GM04504 (cell line): ENCODE measurements at places on chromosomes 1 and 21.

DNA sequence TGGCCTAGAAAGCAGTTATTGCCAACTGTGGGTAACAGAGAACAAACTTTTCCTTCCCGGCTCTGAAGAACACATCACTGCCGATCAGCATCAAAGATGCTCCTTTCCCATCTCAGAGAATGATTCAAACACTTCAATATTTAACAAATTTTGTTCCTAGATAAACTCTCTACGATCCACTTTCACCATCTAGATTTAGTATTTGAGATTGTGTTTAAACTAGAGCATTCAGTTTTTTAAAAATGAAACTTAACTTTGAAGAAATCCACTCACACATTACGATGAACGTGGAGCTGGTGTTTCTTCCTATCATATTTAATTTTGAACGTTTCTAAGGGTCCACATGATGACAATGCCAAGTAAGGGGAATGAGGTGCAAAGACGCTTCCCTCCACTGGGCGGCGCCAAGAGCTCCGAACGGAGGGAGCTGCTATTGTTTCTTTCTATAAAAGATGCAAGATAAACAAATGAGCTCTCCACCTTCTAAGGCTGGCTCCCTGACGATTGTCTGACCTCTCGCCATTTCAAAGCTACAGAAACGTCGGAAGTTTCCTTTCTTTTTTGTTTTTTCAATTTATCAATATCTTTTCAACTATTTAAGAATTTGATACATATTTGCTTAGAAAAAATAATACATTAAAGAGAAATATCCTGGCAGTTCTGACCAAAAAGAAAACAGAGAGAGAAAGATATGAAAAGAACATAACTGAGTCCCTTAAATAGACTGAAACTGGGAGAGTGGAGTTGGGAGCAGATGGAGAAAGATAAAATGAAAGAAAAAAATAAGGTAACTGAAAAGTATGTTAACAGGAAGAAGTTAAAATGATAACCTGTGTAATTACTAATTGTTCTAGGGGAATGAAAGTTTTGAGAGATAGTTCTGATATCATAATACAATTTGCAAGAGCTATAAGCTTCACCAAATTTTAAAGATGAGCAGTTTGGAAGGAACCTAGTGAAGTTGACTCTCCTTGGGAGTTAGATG, 4.4 kb upstream of the BARHL2 start:
- DNase-seq = peak; percentile 12

GRCh38 chr1:103333141-103333540, 192.4 kb upstream of the RNPC3 start:
- DNase-seq = no peak

- DNase-seq = no peak
These were observed 116.6 kb downstream of the HS2ST1 start for GRCh38 chr1:87030740-87031690.

DNA sequence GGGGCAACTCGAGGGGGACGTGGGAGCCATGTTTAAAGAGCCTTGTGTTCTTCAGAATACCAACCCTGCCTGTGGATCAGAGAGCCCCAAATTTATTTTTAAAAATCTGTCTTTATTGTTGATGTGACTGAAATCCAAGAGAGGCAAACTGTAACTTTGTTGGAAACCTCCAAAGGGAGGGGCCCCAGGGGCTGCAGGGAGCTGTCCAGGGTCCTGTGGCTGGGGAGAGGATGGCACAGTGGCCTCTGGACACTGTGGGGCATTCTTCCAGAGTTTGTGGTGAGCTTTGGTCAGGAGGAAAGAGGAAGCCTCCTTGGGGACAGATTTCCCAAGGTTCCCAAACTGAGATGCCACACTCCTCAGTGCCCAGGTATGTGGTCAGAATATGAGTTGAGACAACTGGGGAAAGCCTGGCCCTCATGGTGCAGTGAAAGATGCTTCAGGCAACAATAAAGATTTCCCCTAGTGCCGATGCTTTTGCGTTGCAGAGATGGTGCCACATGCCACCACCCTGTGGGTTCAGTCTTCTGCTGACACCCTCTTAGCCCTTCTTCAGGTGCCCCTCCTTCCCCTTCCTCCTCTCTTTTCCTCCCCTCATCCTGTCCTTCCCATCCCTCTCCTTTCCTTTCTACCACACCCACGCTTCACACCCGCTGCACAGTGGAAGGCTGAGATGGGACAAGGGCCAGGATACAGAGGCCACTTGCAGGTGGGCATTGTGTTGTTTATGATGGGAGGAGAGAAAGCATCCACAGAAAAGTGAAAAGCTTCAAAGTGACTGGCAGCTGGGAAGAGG, 122.1 kb downstream of the UCK2 start:
- no peak for DNase-seq

- no peak for DNase-seq
These were observed 18.2 kb downstream of the INAVA start for GRCh38 chr1:200912737-200913407.

- DNase-seq = no peak
These were observed 77.4 kb downstream of the RUNX1 start for GRCh38 chr21:34971656-34972055.

- no peak for DNase-seq
These were observed 55.9 kb downstream of the SETD4 start for GRCh38 chr21:36004441-36004840.

DNA sequence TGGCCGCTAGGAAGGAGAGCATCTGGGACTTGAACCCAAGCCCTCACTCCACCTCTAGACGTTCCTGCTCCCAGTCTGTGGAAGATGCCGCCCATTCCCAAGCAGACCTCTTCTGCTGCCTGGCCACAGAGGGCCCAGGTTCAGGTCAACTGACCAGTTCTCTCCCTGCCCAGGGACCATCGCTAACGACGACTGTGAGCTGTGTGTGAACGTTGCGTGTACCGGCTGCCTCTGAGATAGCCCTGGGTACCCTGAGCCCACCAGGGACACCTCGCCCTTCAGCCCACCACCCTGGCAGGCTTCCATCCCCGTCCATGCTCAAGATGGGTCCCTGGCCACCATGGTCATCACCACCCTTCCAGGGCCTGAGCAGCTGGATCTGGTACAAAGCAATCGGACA, 2.2 kb downstream of the GUCA2B start:
- DNase-seq = no peak

DNA sequence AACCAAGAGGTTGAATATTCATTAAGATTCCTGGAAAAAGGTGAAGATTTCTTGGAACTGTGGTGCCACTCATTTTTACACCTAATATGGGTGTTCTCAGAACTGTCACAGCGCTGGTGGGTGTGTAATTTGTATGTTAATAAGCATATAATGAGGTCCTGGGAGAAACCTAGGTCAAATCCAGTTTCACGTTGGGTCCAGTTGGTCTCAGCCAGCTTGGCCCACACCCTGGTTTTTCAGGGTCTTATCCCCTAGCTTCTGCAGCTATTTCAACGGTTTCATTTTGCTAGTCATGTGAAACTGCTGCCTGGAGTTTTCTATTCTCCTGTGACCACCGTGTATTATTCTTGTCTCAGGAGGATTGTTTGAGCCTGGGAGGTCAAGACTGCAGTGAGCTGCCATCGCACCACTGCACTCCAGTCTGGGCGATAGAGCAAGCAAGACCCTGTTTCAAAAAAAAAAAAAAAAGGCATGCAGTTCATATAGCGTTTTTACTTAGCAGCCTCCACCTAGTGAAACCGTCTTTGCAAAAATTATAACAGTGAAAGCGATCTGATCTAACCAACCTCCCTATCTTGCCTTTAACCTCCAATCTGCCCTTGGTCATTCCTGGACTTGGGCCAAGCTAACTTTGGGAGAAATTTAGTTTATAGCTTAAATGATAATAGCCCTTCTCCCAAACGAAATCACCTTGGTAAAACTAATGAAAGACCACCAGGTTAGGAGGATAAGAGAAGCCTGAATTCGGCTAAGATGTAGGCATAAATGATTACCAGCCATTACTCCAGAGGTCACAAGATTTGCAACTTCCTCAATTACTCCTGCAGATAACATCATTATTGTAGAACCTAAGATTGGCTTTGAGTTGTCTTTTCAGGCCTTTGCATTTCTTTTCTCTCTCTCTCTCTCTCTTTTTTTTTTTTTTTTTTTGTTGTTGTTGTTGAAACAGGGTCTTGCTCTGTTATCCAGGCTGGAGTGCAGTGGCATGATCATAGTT, 44.0 kb downstream of the PTAFR start:
- no peak for DNase-seq

- DNase-seq = no peak
These were observed 6.2 kb upstream of the BMP8A start for GRCh38 chr1:39485046-39485803.

DNA sequence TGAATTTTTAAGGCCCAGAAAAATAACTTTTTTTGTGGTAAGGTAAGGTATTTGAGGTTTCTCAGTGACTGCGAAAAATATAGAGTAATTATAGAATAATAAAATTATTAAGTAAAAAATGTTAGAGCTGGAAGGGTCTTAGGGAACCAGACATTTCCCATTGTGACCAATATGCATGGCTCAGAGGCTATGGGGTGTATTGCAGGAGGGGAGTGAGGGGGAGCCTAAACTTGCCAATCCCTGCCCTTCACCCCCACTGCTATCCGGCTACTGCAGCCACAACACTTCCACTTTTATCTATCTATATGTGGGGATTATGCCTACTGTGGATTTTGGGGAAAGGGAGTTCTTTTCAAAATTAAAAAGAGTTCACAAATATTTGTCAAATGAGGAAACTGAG, 7.6 kb upstream of the GADD45A start:
- DNase-seq = no peak
